ENCODE measurements at places on chromosomes 3 and 15.

DNA sequence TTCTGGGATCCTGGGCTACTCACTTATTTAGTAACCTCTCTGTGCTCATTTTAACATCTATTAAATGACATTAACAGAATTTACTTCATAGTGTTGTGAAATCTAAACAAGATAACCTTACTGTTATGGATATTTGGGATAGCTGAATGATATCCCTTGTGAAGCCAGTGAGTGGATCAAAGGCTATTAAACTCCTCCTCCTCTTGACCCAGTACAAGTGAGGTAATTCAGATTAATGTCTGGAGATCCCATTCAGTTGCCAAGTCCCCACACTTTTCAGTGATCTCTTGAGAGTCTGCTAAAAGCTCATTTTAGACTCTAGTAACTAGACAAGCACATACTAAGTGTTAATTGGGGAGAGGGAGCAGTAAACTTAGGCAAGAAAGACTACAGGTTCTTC is 2.5 kb upstream of the ANKRD28 start:
- DNase-seq: no peak

DNA sequence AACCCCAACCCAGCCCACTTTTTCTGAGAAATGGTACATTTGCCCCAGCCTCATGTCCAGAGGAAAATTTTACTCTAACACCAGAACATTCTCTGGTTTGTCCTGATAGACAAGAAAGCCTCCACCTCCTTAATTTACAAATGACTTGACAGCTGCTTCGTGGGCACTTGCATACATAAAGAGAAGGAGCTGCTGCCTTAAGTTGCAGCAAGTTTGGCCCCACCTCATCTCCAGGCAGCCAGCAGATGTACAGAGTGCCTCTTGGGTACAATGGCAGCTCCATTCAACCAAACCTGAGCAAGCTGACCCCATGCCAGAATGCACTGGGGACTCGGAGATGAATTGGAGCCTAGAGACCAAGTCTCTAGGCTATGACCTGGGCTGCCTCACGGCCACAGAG is 6.2 kb upstream of the H1-8 start:
- DNase-seq: no peak

DNA sequence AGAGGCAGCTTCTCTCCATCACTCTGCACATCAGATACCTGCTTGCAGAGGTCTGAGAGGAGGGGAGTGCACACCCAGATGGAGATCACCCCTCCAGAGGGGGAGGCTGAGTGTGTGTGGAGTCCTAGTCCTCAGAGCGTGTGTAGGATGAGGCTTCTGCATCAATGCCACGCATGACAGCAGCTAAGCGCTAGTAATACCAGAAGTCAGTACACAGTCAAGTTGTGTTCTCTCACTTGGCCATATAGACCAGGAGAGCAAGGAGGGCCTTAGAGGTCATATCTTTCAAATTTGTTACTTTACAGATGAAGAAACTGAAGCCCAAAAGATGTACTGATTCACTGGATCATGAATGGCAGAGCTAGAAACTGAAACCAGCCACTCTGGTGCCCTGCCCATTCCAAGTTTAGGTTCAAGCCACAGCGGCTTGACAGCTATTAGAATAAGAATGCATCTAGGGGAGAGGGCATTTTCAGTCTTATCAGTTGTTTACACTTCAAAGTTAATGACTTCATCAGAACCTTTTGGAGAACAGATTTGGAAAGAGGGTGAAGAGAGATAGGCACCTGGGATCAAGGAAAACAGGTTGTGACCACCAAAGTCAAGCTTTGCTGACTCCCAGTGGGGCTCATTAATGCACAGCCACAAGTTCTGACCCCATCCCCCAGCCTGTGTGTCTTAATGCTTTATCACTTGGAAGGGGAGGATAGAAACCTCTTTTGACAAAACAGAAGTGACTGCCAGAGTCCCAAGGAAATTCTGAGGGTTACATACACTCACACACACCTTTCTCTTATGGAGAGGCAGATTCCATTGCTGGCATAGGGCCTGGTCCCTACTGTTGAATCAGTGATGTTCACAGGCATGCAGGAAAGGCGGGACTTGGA is 310.3 kb downstream of the CHST2 start:
- no peak for DNase-seq

DNA sequence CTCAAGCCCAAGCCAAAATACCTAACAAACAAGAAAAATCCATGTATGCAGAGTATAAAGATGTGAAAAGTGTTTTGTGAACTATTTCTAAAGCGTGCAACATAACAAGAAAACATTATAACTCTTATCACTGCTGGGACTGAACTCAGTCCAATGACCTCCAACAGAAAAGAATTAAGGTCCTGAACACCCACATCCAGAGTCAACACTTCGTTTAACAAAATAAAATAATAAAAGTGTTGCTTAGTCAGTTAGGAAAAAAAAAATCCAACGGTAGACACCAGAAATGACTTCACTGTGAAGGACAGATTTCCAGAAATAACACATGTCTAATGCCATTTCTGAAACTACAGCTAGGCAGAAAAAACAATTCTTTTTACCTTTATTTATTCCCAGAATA is 28.0 kb downstream of the MB21D2 start:
- DNase-seq: no peak

DNA sequence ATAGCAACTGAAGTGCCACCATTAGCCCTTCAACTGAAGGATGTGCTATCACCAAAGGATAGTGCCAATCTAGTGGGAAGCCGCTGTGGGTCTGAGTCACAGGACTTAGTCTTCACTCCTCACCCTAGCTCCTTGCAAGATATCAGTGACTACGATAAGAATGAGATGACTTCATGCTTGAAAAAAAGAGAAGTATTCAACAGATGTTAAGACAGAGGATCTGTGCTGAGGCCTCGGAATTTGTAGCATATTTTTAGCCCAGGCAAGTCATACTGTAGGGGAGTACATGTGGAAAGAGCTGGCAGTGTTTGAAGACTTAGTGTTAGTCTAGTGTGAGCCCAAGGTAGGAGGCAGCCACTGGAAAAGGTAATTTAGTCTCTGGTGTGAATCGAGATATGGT is 270.7 kb upstream of the LRTM1 start:
- DNase-seq: no peak

DNA sequence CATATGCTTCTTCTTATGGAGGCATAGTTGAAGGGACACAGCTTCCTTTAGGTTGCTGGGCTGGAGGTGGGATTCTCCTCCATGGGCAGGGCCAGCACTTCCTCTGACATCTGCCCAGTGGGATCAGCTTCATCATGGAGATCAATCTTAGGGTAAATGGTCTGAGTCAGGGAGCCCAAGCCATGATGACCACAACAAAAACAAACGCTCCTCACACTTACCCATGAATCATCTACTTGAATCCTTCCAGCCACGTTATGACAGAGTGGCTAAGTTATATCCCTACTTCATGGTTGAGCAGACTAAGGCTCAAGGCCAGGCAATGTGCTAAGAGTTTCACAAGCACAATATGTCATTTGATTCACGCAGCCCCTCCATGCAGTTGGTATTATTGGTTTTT is 87.2 kb upstream of the NMNAT3 start:
- DNase-seq: peak; percentile 46

DNA sequence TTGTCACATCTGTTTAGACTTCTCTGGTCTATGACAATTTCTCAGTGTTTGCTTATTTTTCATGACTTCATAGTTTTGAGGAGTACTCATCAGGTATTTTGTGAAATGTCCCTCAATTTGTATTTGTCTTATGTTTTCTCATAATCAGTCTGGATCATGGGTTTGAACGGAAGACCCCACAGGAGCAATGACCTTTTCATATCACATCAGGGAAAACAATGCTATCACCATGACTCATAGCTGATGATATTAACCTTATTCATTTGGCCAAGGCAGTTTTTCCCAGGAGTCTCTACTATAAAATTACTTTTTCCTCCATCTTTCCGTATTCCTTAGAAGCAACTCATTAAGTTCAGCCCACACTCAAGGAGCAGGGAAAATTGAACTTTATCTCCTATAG is 32.7 kb downstream of the AADACL2 start:
- DNase-seq: no peak

- no peak for DNase-seq
Observed at GRCh38 chr3:67846166-67846565, 191.8 kb upstream of the SUCLG2 start.

GRCh38 chr3:115617591-115617990 is 5.7 kb upstream of the GAP43 start:
- DNase-seq: no peak

DNA sequence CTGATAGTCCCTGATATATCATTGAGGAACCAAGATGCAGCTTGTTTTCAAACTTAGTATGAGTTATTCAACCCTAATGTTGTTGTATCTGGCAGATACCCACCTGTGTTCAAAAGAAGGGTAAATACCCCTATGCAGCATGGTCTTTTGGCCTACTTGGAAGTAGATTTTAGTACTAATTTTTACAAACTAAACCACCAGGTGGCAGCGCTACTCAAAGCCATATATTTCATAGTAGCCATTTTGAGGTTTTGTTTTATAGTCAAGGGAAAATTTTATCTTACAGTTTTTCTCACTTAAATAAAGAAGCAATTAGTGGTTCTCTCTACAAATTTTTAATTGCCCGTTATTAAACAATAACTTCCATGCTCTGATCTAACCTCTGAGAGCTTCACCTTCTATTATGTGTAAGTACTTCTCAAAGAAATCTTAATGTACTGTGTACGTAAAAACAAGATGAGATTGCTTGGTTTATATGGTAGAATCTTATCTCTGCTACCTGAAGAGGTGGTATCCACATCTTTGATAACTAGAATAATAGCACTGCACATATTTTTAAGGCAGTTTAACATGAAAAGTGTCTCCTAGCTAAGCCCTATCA is 31.5 kb upstream of the MLF1 start:
- DNase-seq: peak; percentile 3

DNA sequence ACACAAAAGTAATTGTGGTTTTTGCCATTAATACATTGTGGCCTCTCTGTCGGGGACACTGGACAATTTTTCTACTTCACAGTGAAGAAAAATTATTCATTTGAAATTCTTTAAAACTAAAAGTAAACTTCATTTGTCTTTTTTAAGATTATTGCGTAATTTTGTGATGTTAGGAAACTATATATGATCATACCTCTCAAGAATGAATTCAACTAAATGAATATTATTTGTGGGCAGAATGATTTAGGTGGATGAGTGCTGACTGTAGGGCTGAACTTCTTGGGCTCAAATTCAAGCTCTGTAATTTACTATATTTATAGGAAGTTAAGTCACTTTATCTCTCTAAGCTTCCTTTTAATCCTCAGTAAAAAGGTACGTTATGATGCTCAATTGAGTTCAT is 441.2 kb downstream of the ROBO1 start:
- DNase-seq: no peak

DNA sequence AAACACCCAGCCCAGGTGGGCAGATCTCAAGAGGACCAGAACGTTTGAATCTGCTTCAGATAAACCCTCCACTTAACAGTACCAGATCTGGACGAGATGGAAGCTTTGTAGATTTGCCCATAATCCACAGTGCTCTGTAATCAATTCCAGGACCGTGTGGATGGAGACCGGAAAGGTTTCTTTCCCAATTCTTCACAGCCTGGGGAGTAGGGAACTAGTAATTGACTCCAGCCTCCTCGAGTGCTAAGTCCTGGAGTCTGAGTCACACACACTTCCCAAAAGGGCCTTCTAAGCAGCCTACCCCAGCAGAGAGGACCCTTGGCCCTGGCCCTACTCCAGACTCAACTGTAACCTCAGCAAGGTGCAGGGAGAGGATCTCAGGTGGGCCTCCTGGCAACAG is 56.2 kb upstream of the TSEN2 start:
- no peak for DNase-seq

DNA sequence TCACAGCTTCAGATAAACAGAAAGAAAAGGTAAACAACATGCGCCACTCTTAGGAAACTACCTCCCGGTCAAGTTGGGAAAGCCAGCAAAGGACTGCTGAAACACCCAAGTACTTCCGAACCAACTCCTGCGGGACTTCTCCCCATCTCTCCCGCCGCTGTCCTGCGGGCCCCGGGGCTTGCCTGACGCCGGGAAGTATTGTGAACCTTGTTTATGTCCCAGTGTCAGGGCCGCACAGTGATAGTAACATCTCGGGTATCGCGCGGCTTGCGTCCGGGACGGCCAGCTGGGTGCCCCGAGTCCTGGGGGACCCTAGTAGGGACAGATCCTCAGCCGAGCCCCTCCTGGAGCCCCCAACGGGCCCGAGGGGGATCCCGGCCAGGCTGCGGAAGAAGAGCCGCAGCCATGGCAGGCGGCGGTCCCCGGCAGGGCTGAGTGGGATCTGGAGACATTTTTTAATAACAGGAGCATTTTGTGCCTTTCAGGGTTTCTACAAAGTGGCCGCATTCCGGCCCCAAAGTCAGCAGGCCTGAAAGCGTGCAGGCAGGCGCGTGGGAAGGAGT is 756 bp downstream of the CLPX start:
- peak; percentile 7 for DNase-seq

- no peak for DNase-seq
Observed at GRCh38 chr15:29107971-29108645, 161.5 kb downstream of the NSMCE3 start.

- no peak for DNase-seq
Observed at GRCh38 chr3:126886217-126886616, 96.7 kb upstream of the PLXNA1 start.

- DNase-seq: no peak
Observed at GRCh38 chr15:87871258-87871681, 385.3 kb downstream of the NTRK3 start.

DNA sequence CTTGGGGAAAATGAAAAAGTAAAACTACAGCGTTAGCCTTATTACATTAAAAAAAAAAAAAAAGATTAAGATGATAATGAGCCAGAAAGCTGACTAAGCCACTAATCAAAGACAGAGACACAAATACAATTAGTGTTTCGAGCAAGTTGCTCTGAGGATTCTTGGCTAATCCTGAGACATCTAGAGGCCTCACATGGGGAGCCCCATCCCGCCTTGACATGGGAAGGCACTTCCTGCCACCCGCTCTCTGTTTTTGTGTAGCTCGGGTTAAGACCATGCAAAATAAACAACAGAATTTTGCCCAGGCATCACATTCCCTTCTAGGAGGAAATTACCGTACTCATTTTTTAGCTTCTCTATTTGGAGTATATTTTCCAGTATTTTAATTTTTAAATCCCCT is 15.3 kb downstream of the HESX1 start:
- DNase-seq: no peak

DNA sequence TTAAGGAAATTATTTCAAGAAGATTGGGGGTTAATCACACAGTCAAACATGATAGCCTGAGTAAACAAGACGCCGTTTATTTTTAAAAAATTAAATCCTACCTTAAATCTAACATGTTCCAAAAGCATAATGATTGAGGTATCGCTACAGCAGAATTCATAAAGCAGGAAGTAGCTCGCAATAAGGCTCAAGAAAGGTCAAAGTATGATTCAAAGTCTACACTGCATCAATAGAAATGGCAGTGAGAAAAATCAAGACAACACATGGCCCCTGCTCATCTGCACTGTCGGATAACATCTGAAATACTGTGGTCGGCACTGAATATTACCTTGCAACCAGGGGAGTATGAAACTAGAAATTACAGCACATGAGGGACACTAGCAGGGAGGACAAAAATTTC is 93.2 kb downstream of the SMARCC1 start:
- no peak for DNase-seq

DNA sequence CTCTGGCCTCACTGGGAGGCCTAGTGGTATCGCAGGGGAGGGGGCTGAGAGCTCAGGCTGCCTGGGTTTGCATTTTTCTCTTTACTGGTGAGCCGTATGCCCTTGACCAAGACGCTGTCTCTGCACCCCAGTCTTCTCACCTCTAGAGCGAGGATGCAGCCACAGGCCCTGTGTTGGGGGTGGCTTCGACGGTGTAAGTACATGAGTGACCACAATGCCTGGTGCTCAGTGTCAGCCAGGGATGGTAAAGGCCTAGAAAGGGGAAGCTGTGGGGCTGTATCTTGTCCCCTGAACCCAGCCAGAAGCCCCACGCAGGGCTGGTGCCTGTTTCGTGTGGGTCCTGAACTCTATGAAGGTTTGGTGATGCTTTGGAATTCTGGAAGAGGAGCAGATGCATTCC is 19.8 kb downstream of the SYNM start:
- DNase-seq: no peak

Data from T1000 (cell line).